ENCODE measurements at places on chromosomes 2 and 18.

- DNase-seq: no peak
Observed at GRCh38 chr18:12079491-12080237, 14.0 kb upstream of the ANKRD62 start.

DNA sequence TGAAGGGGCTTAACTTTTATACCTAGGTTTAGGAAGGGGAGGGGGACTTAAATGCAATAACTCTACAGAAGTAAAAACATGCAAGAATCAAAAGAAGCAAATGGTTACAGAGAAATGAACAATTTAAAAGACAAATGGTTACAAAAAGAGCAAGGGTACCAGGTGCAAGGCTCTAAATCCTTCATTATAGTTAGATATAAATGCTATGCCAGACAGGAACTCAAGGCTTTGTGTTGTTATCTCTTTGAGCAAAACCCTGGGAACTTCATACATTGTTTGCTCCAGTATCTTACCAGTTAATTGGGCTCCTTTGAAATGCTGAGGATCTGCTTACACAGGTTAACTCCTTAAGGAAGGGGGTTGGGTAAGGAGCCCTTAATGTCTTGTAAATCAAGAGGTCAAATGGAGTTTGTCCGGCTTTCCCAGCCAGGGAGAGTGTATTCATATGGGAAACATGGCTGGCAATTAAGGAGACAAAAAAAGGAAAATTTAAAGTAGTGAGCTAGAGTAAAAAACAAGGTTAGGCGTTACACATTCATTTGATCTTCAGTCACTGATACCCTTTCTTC, 347.5 kb downstream of the CELF4 start:
- no peak for DNase-seq

GRCh38 chr2:72755647-72756423, 70.0 kb downstream of the EXOC6B start:
- no peak for DNase-seq

GRCh38 chr2:120349440-120349921, 3.5 kb downstream of the INHBB start:
- DNase-seq: no peak

Measured in AG04450 (cell line).